Fibroblast of mammary gland (primary cell): ENCODE measurements at places on chromosomes 11 and 22.

- no peak for DNase-seq
Measured at GRCh38 chr11:75246006-75246670, 5.6 kb downstream of the TPBGL start.

DNA sequence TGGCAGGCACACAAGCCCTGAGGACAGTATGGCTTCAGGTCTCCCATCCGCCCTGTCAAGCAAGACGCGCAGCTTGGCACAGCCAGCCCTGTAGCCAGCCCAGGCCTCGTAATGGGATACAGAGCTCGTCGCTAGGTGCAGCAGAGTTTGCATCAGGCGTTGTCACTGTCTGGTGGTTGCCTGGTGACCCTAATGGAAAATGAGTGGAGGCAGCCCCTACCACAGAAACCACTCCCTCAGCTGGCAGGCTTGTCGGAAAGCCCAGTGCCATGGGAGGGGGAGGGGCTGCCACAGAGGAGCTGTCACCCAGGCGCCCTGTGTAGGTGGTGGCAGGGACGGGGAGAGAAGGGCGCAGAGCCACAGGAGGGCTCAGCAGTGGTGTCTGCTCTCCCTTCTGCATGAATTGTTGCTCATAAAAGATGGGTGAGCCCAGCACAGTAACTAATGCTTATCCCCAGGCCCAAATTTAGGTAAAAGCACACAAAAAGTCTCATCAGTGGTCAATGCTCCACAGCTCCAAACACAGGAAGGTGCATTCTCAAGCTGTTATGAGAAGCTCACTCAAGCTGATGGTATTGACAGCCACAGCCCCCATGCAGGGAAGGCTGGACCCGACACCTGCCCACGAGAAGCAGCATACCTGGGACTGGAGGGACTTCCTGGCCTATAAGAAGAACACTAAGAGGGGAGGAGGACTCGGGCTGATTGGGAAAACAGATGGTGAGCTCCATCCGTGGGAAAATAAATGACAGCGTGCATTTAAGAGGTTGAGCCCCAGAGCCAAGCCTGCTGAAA lies 164.6 kb downstream of the ETS1 start:
- no peak for DNase-seq

- DNase-seq, result no peak
Measured at GRCh38 chr11:131411636-131412035, 41.2 kb downstream of the NTM start.

DNA sequence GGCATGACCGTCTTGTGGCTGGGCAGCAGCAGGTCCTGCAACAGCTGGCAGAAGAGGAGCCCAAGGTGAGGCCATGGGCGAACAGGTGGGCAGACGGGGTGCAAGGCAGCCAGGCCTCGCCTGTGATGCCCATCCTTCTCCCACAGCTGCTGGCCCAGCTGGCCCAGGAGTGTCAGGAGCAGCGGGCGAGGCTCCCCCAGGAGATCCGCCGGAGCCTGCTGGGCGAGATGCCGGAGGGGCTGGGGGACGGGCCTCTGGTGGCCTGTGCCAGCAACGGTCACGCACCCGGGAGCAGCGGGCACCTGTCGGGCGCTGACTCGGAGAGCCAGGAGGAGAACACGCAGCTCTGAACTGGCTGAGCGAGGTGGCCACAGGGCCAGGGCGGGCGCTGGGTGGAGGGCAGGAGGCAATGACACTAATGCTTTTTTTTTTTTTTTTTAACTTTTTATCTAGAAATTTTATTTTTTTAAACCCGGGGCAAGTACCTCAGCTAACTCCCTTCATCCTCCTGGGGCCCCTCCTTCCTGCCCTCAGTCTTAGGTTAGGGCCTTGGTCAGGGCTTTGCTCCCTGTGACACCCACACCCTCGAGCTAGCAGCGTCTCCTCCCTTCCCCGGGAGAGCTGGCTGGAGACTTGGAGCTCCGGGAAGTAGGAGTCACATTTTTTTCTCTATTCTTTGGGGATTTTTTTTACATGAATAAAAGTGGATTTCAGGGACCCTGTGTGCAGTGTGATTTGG lies 16.0 kb downstream of the PLCB3 start:
- peak; percentile 28 for DNase-seq

DNA sequence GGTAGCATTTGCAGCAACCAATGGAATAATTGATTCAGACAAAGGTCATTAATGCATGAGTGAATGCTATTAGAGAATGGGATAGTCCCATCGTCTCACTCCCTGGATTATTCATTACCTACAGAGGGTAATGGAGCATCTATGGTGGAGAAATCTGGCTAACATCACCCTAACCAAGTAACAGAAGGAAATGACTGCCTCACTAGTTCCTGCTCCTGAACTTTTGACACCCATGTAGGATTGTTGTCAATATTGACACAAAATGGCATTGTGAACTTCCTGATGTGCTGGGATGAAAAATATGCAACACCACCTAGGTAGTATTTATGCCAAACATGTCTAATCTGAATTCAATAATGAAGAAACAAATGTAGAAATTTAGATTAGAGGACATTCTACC lies 44.0 kb upstream of the KIRREL3 start:
- no peak for DNase-seq

DNA sequence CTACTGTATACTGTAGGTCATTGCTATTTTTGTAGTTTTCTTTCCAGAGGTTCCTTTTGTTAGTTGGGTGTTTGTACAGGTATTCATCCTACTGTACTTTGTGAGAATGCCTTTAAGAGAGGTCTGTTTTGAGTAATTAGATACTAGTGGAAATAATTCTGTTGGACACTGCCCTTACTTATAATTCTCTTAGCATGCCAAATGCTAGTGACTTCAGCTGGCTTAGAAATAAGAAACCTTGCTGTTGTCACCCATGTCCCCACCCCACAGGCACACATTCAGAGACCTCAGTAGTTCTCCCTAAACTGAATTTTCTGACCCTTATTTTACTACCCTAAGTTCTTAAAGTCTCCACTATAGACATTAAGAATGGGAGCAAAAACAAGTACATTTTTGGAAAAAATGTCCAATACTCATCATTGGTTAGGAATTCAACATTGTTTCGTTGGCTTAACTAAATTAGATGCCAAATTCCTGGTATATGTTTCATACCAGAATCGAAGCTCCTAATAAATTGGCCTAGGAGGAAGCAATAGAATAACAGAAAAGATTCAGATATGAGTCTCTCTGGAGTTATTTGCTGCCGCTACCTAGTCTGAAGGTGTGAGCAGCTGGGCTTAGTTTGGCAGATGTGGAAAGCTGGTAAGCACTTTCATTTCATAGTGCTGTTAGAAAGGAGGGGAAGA lies 28.4 kb downstream of the ZNF143 start:
- peak; percentile 55 for DNase-seq

DNA sequence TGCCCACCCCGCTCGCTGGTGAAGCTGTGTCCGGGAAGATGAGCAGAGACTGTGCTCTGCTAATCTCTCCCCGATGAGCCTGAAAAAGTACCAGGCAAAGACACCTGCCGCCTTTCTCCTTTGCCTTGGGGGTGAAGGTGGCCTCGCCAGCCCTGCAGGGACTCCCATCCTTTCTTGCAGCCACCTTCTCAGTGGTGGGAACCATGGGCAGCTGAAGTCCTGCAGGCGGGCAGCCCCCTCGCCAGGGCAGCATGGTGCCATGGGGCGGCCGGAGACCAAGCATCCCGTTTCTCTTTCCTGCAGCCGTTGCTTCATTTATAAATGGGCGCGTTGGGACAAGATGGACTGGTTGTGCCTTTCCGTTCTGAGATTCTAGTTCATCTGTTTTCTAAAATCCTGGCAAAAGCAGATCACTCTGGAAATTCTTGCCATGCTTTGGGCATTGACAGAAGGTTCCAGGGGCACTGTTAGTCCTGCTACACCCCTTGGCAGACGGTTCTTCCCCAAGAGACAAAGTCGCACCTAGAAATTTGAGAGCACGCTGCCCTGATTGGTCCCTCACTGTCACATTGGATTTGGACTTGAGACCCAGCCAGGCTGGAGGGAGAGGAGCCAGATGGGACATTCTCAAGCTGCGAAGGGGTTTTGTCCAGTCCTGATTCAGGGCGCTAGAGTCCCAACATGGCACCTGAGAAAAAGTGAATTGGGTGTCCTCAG lies 7.5 kb downstream of the CTTN start:
- DNase-seq, result no peak

- DNase-seq, result no peak
Measured at GRCh38 chr11:60859616-60860250, 4.0 kb upstream of the PTGDR2 start.

DNA sequence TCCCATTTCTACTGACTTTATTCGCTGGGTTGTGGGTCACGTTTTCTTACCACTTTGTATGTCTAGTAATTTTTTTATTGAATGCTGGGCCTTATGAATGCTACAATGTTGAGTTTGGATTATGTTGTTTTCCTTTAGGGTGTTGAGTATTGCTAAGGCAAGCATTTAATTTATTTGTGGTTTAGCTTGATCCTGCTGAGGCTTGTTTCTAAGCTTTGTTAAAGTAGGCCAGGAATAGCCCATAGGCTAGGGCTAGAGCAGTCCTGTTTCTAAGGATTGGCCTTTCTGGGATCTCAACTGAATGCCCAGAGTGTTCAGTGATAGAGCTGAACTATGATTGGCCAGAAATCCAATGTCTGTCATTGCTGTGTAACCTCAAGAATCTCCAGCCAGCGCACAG lies 56.1 kb upstream of the LDLRAD3 start:
- no peak for DNase-seq

GRCh38 chr11:124359566-124359965 lies 24.7 kb downstream of the OR8B2 start:
- no peak for DNase-seq

DNA sequence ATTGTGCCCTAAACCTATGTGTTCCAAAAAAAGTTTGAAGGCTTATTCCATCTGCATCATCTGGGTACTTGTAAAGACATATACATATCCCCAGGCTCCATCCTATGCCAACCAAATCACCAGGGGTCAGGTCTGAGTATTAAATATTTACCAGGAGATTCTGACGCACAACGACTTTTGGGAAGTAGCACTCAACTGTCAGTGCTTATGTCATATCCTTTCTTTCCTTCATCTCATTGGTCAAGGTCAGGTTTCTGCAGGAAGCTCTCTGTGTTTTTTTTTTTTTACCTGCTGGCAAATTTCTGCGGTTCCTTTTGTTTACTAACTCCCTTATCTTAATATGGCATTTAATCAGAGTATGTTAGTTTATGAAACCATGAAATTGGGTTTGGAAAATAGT lies 22.5 kb upstream of the CYP2R1 start:
- no peak for DNase-seq

DNA sequence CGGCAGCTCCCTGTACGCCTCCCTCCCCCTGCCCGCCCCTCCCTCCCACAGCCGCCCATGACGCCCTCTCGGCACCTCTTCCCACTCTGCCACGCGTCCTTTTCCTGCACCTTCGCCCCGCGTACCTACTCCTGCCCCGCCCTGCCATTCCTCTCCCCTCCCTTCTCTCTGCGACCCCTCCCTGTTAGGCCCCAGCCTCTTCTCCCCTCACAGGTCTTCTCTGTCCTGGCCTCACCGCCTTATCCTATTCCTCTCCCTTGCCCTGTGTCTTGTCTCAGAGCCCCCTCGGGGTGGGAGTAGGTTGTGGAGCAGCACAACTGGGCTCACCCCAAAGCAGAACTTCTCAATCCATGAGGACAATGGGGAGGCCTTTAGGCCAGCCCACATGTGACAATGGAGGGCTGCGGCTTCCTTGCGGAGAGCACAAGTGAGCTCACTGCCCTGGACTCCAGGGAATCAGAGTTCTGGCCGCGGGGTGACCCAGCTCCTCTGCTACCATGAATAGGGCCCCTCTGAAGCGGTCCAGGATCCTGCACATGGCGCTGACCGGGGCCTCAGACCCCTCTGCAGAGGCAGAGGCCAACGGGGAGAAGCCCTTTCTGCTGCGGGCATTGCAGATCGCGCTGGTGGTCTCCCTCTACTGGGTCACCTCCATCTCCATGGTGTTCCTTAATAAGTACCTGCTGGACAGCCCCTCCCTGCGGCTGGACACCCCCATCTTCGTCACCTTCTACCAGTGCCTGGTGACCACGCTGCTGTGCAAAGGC lies 539 bp downstream of the SLC35C1 start:
- peak; percentile 69 for DNase-seq

GRCh38 chr11:73040046-73040445 lies 102.1 kb downstream of the FCHSD2 start:
- DNase-seq, result no peak

DNA sequence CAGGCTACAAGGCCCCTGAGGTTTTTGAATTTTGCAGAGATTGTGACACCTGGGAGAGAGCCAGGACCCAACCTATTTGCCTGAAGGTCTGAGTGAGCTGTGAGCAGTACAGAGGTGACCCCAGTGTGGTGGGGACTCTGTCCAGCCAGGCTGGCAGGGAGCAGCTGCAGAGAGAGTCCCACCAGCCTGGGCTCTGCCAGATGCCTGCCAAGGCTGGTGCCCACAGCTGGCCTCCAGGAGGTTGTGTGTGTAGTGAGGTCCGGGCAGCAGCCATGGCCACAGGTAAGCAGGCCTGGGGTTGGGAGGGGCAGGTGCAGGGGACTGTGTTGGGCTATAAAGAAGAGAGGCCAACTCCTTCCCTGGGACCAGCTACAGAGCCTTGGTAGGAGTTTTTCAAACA lies 144.8 kb downstream of the CRYBB2 start:
- no peak for DNase-seq

GRCh38 chr22:50674606-50675552 lies 2.3 kb downstream of the SHANK3 start:
- DNase-seq, result no peak
